ENCODE measurements at places on chromosomes 12 and 14. TPM values are rescaled to one million over a fixed set of nuclear protein-coding genes. Genes with fewer than 3 reads are reported as not detected.

The EML1 gene
- not detected for total RNA-seq

The IAPP gene
- not detected for total RNA-seq

The CLEC14A gene
- total RNA-seq, result not detected

The RTRAF gene
- 217 TPM for total RNA-seq

The PPP1R36 gene
- total RNA-seq, result 0.50 TPM

The TAS2R14 gene
- 2.1 TPM for total RNA-seq

DNA sequence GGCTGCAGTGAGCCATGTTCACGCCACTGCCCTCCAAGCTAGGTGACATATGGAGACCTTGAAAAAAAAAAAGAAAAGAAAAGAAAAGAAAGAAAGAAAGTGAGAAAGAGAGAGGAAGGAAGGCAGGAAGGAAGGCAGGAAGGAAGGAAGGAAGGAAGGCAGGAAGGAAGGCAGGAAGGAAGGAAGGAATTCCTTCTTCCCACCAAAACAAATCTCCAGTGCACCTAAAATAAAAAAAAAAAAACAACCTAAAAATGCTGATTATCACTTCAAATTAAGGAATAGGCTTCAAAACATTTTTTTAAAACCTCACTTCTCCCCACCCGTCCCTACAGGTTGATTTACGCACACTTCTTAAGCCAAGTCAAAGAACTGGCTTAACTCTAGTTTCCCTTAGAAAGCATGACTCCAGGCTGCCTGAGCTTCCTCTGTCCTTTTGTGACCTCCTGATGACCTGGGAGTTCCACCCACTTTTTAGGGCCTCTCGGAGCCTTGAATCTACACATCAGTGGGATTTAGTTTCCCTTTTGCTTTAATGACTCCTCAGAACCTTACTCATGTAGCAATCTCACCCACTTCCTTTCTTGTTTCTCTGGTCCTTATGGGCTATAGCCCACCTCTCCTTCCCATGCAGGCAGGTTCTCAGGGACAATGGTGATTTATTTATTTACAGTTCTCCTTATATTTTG, 18.6 kb downstream of the DUSP6 start:
- DNase-seq, result peak; percentile 55
- H3K4me1 ChIP-seq, result peaks cover 33% of the 10 kb centered on the region
- H3K27ac ChIP-seq, result peak overlapping the region; percentile 42
- peak overlapping the region; percentile 40 for H3K4me3 ChIP-seq
- H3K27me3 ChIP-seq, result no peaks in the 10 kb centered on the region
- H3K36me3 ChIP-seq, result peaks cover 11% of the 10 kb centered on the region

- H3K4me1 ChIP-seq, result no peaks in the 10 kb centered on the region
- no peak overlapping the region for H3K27ac ChIP-seq
- no peaks in the 10 kb centered on the region for H3K36me3 ChIP-seq
- no peak overlapping the region for H3K4me3 ChIP-seq
- H3K27me3 ChIP-seq, result peaks cover 6% of the 10 kb centered on the region
These were observed 24.5 kb downstream of the PRMT8 start for GRCh38 chr12:3515506-3515905.

DNA sequence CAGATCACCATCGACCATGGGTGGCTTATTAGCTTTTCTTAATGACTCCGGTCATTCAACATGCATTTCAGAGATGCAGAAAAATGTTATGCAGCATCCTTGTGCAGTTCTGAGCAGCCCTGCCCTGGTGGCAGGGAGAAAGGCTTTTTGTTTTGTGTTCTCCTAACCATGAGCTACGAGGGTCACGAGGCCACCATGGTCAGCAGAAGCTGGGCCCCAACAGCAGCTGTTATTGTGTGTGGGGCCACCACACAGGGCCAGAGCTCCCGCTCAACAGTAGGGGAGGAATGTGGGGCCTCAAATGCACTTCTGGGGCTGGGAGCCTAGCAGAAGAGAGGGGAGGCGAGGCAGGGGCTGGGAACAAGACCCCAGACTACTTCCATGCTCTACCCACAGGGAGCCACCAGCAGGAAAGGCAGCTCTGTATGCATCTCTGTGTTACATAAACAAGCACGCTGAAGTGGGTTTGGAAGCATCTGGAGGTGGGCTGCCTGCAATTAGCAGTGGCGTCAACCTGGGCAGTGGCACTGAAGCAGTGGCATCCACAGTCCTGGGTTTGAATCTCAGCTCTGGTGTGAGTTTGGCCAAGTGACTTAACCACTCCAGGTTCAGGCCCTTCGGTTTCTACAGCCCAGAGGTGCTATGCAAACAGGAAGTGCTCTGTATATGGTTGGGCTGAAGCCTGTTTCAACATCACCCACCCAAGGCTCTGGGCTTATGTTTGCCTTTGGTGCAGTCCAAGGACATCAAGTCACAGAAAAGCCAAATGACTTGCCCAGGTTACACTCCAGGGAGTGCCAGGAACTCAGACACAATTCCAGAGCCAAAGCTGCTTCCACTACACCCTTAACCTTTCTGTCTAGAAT, 16.3 kb downstream of the GLTP start:
- no peaks in the 10 kb centered on the region for H3K27me3 ChIP-seq
- no peak overlapping the region for H3K4me3 ChIP-seq
- DNase-seq, result peak; percentile 17
- no peaks in the 10 kb centered on the region for H3K36me3 ChIP-seq
- peak overlapping the region; percentile 32 for H3K27ac ChIP-seq

GRCh38 chr14:106372870-106373652, 846.7 kb downstream of the TMEM121 start:
- H3K27me3 ChIP-seq, result peaks cover 11% of the 10 kb centered on the region
- H3K4me1 ChIP-seq, result peaks cover 24% of the 10 kb centered on the region
- H3K36me3 ChIP-seq, result no peaks in the 10 kb centered on the region
- no peak overlapping the region for H3K27ac ChIP-seq
- DNase-seq, result peak; percentile 79

GRCh38 chr14:61889914-61890351, 127.7 kb downstream of the SNAPC1 start:
- H3K27me3 ChIP-seq, result peaks cover 23% of the 10 kb centered on the region
- DNase-seq, result peak; percentile 51
- H3K4me3 ChIP-seq, result peak overlapping the region; percentile 14
- H3K4me1 ChIP-seq, result peaks cover 27% of the 10 kb centered on the region
- H3K27ac ChIP-seq, result peak overlapping the region; percentile 89

GRCh38 chr14:54138024-54138353, 181.4 kb upstream of the BMP4 start:
- H3K27me3 ChIP-seq, result peaks cover 2% of the 10 kb centered on the region
- H3K27ac ChIP-seq, result no peak overlapping the region
- H3K36me3 ChIP-seq, result no peaks in the 10 kb centered on the region
- no peak overlapping the region for H3K4me3 ChIP-seq

- DNase-seq, result no peak
- no peak overlapping the region for H3K4me3 ChIP-seq
- H3K27me3 ChIP-seq, result no peaks in the 10 kb centered on the region
These were observed 140.4 kb downstream of the SLC35F4 start for GRCh38 chr14:57725399-57726077.

GRCh38 chr12:614411-614970, 48.8 kb downstream of the NINJ2 start:
- H3K27me3 ChIP-seq, result no peaks in the 10 kb centered on the region
- DNase-seq, result peak; percentile 32
- H3K36me3 ChIP-seq, result no peaks in the 10 kb centered on the region

DNA sequence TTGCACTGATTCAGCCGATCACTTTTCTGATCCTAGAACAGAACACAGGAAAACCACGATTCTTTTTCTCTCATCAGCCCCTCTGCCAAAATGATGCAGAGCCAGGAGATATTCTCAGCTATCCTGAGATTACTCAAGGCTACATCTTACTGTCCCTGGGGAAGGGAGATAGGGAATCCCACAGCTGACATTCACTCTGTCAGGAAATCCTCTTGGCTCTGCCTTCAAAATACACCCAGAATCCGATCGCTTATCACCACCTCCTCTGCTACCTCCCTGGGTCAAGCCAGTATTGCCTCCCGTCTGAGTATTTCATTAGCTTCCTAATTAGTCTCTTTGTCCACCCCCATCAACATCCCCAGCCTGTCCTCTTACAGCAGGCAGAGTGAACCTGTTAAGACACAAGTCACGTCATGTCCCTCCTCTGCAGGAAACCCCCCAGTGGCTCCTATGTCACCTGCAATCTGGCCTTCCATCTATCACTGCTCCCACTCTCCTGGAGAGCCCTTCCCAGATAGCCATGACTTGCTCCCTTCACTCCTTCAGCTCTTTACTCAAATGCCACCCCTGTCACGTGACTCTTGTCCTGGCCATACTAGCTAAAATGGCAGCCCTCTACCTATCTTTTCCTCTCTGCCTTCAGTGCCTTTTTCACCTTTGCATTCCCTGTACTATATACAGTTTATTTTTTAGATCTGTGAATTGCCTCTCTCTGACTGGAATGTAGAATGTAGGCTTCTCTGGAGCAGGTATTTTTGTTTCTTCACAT, 70.3 kb downstream of the GALNT4 start:
- no peak overlapping the region for H3K27ac ChIP-seq
- no peak overlapping the region for H3K4me3 ChIP-seq
- H3K27me3 ChIP-seq, result no peaks in the 10 kb centered on the region
- H3K36me3 ChIP-seq, result peaks cover 29% of the 10 kb centered on the region

DNA sequence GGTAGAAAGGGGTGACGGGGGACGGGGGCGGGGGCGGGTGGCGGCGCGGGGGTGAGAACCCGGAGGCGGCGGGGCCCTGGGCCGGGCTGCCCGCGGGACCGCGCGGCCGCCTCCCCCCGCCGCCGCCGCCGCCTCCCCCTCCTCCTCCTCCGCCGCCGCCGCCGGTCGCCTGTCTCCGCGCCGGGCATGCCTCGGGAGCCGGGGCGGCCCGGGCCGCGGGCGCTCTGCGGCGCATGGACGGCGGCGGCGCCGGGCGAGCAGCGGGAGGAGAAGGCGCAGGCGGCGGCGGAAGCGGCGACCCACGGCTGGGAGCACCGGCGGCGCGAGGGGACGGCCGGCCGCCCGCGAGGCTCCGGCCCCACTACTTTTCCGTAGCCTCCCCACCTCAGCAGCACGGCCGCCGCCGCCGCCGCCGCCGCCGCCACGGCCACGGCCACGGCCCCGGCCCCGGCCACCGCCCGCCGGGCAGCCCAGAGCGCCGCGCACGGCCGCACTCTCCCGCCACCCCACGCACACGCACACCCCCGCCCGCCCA, at the start of gene NPAS3:
Gene NPAS3 (plus strand): TSS at position 161 of the 535 bp plus-strand sequence.
- H3K36me3 ChIP-seq, result peaks cover 3% of the 10 kb centered on the region
- no peak for DNase-seq
- no peak within 1 kb of the TSS for H3K27ac ChIP-seq
- H3K4me3 ChIP-seq, result peak within 1 kb of the TSS; percentile 69
- H3K27me3 ChIP-seq, result peaks cover 71% of the 10 kb centered on the region
- H3K4me1 ChIP-seq, result peaks cover 9% of the 10 kb centered on the region

Measured in activated CD4-positive, alpha-beta T cell treated with anti-CD3 and anti-CD28 coated beads, Interleukin-2, amount 10 ng/mL, durations not matched to agents 7 days and 5 days (primary cell).